Stimulated activated CD8-positive, alpha-beta memory T cell treated with anti-CD3 and anti-CD28 coated beads, Interleukin-4, amount 100 ng/mL, for 4 hours (primary cell): ENCODE measurements at places on chromosomes 3 and 15.
A peak's percentile ranks its signal among the peaks of the same experiment; 100 is the strongest.

- DNase-seq = no peak
Measured at GRCh38 chr3:106208251-106208650, 339.4 kb upstream of the CBLB start.

DNA sequence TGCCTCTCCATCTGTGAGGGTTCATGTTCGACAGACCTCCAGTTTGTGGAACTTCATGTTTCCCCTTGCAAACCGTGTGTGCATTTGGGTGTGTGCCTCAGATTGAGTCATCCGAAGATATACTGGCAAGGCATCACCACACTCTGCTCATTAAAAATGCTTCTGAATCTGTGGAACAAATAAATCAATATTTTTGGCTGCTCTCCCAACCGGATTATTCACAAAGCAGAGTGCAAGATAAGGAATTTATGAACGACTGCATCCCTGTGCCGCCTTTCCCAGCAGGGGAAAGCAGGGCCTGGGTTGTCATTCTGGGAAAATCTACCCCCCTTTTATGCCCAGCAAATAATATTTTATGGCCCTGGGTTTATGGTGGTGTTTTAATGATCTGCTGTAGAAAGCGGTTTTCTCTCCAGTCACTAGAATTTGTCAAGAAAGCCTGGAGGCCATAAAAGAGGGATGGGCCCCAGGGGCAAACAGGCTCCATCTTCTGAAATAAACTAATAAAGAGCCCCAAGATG is 4.2 kb upstream of the WNT5A start:
- DNase-seq = no peak

- DNase-seq = no peak
Measured at GRCh38 chr15:98581715-98582114, 66.6 kb upstream of the IGF1R start.

DNA sequence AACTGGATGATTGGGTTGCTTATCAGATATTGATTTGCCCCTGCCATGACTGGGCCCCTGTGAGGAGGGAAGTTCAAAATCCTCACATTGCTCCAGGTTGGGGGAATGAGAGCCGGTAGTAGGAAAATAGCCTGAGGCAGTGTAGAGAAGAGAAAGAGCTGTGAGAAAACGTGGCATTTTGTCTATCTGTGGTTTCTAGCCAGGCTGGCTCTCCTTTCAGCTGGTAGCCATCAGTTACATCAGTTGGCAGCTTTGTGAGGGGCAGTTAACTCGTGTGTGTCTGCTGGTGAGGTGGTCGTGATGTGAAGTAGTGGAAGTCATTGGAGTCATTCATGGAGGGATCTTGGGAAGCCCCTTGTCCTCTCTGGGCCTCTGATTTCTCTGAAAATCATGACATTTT is 5.2 kb downstream of the ESYT3 start:
- no peak for DNase-seq

DNA sequence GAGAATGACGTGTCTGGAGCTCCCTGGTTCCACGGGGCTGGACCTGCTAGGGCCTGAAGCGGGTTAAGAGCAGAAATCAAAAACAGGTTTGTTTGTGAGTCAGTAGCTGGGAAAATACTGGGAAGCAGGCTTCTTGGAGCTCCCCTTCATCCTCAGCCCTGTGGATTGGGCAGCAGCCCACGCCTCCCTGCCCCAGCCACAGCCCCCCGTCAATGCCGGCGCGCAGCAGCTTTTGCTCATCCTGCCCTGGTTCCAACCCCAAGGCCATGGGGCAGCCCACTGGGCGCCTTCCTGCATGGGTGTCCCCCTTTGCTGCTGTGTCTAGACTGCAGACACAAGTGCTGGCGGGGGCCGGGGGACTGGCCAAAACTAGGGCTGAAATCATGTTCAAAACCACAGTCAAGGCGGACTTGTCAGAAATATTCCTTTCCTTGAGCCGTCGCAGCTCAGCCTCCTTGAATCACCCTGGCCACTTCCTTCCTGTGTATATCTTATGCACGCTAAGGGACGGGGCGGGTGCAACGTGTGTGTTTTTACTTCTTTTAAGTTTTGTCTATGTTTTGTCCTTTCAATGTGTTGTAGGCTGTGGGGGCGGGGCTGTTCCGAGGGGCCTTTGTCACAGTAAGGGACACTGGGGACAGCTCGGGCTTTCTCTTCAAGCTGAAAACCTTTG is 108.1 kb downstream of the KLF13 start:
- DNase-seq = peak; percentile 64

DNA sequence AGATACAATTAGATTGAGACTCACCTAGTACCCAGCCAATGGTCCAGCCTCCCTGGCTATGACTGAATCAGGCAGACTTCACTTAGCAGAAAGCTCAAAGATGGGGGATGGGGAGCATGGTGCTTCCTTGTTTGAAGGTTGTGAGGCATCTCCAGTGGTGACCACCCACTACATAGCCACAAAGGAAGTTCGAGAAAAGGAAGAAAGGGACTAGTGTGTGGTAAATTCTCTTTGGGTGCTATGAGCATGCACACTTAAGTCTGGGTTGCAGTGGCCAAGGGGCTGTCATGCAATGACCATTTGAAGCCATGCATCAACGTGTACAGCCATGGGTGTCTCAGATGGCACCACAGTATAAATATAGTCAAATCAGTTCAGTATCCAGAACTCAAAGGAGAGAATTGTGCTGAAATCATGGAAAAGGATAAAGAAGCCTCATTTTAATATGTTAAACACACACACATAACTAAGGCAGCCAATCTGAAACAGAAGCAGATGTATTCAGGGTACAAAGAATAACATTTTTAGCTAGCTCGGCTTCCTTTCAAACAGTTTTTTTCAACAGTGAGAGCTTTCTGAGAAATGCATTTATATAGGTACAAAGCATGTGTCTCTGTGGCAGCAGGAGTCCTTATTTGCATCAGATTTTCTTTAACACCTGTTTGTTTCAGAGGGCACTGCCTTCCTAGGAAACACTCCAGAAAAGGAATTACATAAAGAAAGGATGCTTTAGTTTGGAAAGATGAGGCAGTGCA is 275.5 kb downstream of the GAP43 start:
- DNase-seq = no peak

DNA sequence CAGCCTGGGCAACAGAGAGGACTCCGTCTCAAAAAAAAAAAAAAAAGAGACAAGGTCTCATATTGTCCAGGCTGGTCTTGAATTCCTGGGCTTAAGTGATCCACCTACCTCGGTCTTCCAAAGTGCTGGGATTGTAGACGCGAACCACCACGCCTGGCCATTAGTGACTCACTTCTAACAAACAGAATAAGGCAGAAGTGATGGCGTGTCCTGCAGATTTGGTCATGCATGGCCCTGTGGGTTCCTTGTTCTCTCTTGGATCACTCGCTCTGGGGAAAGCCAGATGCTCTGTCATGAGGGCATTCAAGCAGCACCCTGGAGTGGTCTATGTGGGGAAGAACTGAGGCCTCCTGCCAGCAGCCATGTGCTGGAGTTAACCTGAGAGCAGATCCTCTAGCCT is 27.4 kb upstream of the TJP1 start:
- DNase-seq = no peak

DNA sequence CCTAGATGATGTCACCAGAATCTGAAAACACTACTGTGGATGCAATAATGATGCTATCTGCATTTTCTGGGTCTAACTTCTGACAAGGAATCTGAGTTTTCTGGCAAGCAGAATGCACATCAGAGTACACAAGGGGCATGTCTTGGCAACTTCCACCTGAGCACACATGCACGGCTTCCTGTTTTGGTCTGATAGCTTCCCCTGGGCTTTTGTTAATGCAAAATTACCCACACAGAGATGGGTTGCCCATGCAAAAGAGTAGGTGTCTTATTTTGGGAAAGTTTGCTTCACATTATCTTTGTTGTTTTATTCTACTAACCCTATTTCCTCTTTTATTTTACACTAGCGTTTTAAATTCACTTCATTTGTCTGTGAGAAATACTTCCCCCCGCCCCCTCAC is 74.2 kb upstream of the SATB1 start:
- DNase-seq = no peak

DNA sequence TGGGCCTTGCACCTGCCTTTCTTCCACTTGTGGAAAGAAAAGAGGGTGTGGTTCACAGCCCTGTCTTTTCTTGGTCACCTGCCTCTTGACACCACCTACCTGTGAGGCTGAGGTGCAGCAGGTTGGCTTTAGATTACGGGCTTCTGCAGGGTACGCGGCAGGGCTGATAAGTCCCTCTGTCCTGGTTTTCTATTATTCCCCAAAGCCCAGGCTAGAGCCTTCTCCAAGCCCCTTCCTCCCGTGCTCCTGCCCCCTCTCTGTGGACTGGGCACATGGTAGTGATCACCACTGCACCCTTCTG is 44.8 kb upstream of the HACD2 start:
- no peak for DNase-seq

DNA sequence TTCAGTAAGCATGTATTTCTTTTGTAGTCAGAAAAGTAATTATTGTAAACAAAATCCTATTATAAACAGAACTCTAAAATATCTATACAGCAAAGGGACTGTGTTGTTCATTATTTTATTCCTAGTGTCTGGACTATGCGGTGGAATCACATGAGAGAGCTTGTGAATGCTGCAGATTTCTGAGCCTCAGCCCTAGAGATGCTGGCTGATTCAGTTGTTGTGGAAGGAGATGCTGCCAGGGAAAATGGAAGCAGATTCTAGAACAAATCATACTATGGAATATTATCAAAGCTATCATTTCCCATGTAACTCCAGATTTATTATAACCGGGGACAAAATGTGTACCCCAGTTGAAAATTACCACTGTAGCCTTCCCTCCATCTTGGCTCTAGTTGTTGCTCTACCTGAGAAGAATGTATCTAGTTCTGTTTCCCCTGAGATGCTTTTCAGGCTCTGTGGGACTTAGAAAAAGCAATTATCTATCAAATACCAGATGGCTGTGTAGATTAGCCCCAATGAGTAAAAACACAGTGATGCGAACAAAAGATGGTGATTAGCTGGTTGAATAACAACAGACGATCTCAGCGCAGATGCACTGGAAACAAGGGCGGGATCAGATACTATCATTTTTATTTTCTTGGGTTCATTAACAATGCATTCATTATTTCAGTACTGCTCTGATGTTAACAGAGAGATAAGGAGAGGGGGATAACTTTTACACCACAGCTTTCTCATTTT is 131.3 kb downstream of the TMEM108 start:
- DNase-seq = no peak

DNA sequence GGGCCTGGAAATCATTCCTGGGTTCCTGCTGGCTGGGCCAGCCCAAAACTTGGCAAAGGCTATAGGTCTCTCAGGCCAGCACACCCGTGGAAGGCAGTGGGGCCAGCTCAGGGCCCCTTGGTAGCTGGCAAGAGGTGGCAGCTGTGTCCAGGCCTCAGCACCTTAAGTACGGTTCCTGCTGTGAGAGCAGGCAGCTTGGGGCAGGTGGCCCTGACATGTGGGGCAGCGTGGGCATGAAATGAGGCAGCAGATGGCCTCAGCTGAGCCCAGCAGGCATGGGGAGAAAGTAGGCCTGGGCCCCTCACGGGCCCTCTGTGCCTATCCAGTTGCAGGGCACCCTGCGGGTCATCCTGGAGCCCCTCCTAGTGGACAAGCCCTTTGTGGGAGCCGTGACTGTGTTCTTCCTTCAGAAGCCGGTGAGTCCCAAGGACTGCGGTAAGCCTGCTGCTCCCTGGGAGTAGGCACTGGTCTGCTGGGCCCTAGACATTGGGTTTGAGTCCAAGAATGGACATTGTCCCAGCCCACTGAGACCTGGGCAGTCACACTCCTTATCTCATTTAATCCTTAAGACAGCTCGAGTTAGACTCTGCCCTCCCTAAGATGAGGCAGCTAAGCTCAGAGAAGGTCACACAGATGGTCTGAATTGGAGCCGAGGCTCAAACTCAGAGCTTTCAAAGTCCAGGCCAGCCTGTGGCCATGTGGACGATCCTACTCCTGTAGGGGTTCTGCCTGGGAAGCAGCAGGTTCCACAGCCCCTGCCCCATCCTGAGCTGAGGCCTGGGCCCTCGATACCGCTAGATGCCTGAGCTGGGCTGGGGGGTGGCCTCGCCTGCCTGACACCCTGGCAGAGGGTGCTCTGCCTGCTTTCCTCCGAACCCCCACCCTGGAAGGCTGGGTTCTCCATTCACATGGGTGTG is 25.5 kb downstream of the ESYT3 start:
- DNase-seq = no peak

DNA sequence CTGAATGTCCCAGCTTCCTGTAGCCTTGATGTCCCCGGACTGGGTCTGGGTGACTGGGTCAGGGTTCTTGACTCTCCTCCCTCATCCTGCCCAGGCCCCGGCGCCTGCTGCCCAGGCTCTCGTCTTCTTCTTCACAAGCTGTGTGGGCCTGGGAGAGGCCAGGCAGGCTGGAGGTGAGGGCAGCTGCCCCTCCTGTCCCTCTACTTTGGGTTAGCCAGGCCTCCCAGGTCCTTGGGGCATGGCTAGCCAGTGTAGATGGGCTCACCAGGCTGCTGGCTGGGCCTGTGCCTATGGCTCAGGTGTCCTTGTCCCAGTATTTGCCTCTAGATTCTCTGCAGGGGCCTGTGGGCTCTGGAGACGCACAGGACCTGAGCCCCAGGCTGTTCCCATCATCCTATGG is 31.8 kb downstream of the TKT start:
- DNase-seq = no peak

DNA sequence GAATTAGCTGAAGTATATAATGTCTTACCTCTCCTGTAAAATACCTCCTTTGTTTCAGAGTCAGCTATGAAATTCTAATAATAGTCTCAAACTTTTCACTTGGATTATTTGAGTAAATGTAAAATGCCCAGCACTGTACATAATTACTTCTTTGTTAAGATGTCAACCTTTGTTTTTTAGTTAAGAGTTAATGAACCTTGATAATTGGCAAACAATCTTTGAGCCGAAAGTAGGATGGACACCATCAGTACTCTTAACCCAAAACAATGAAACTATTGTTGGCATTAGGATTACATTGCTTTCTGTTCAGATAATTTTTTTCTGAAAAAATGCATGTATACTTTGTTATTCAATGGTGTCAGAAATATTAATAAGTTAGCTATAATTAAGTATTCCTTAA is 3.0 kb upstream of the NECTIN3 start:
- DNase-seq = no peak

GRCh38 chr3:32009957-32010356 is 28.4 kb downstream of the ZNF860 start:
- DNase-seq = no peak

DNA sequence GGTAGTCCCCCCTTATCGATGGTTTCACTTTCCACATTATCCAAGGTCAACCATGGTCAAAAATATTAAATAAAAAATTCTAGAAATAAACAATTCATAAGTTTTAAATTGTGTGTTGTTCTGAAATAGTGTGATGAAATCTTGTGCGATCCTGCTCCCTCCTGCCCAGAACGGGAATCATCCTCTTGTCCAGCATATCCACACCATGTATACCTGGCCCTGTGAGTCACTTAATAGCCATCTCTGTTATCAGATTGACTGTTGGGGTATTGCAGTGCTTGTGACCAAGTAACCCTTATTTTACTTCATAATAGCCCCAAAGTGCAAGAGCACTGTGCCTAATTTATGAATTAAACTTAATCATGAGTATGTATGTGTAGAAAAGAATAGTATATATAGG is 19.1 kb downstream of the FAM81A start:
- no peak for DNase-seq

DNA sequence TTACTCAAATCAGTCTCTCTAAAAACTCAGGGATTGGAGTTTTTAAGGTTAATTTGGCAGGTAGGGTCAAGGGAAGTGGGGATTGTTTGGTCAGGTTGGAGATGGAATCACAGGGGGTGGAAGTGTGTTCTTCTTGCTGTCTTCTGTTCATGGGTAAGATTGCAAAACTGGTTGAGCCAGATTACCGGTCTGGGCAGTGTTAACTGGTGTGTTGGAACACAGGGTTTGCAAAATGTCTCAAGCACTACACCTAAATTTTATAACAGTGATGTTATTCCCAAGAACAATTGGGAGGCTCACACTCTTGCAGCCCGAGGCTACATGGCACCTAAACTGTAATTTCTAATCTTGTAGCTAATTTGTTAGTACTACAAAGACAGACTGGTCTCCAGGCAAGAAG is 425.4 kb downstream of the PLOD2 start:
- no peak for DNase-seq
